IMR-90 (cell line): ENCODE measurements at places on chromosomes 6 and 20.

GRCh38 chr20:10225439-10226060, 6.9 kb downstream of the SNAP25 start:
- no peaks in the 10 kb centered on the region for H3K36me3 ChIP-seq
- no peaks in the 10 kb centered on the region for H3K4me1 ChIP-seq
- no peak for DNase-seq
- no peak overlapping the region for H3K27ac ChIP-seq
- no peaks in the 10 kb centered on the region for H3K27me3 ChIP-seq

GRCh38 chr6:97850458-97851212, 567.6 kb upstream of the MMS22L start:
- H3K4me1 ChIP-seq: no peaks in the 10 kb centered on the region
- H3K27me3 ChIP-seq: no peaks in the 10 kb centered on the region
- H3K27ac ChIP-seq: no peak overlapping the region
- DNase-seq: no peak
- H3K4me3 ChIP-seq: no peak overlapping the region
- no peaks in the 10 kb centered on the region for H3K36me3 ChIP-seq

GRCh38 chr6:12293235-12293930, 3.2 kb downstream of the EDN1 start:
- no peak overlapping the region for H3K4me3 ChIP-seq
- H3K27me3 ChIP-seq: no peaks in the 10 kb centered on the region
- H3K4me1 ChIP-seq: peaks cover 17% of the 10 kb centered on the region
- peaks cover 1% of the 10 kb centered on the region; the same call in 1 of the 2 replicates for H3K36me3 ChIP-seq

- H3K27ac ChIP-seq: no peak overlapping the region
- H3K27me3 ChIP-seq: no peaks in the 10 kb centered on the region
- no peaks in the 10 kb centered on the region for H3K36me3 ChIP-seq
- peak; percentile 17 for DNase-seq
- no peaks in the 10 kb centered on the region for H3K4me1 ChIP-seq
Measured at GRCh38 chr20:24098886-24099285, 110.3 kb upstream of the GGTLC1 start.

GRCh38 chr6:134398453-134398852, 80.5 kb upstream of the SGK1 start:
- H3K4me1 ChIP-seq: no peaks in the 10 kb centered on the region; the same call in 1 of the 2 replicates
- H3K27me3 ChIP-seq: no peaks in the 10 kb centered on the region
- H3K4me3 ChIP-seq: no peak overlapping the region
- H3K27ac ChIP-seq: no peak overlapping the region

DNA sequence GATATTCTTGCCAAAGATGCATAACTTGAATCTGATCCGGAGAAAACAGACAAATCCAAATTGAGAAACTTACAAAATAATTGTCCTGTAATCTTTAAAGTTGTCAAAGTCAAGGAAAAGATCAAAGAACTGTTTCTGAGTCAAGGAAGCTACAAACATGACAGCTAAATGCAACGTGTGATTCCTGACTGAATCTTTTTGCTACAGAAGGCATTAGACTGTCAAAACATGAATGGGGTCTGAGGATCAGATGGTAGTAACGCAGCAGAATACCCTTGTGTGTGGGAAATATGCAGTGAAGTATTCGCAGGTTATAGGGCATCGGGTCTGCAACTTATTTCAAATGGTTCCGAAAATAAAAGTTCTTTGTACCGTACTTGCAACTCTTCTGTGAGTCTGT, 86.2 kb downstream of the MDGA1 start:
- no peak for DNase-seq
- H3K27me3 ChIP-seq: peaks cover 20% of the 10 kb centered on the region
- H3K4me1 ChIP-seq: peaks cover 5% of the 10 kb centered on the region
- H3K36me3 ChIP-seq: no peaks in the 10 kb centered on the region
- H3K27ac ChIP-seq: no peak overlapping the region

GRCh38 chr20:43459022-43459942, 1.6 kb downstream of the SRSF6 start:
- peaks cover 36% of the 10 kb centered on the region for H3K36me3 ChIP-seq
- H3K27ac ChIP-seq: peak overlapping the region; percentile 7; the same call in 1 of the 2 replicates
- H3K4me3 ChIP-seq: peak overlapping the region; percentile 54
- peak; percentile 20 for DNase-seq

- peaks cover 14% of the 10 kb centered on the region for H3K4me1 ChIP-seq
- no peaks in the 10 kb centered on the region for H3K27me3 ChIP-seq
- peak; percentile 26 for DNase-seq
- H3K36me3 ChIP-seq: no peaks in the 10 kb centered on the region
Measured at GRCh38 chr6:4322846-4323309, 187.5 kb upstream of the ECI2 start.

GRCh38 chr6:151209071-151209831, 30.5 kb upstream of the AKAP12 start:
- H3K27ac ChIP-seq: no peak overlapping the region
- H3K4me1 ChIP-seq: no peaks in the 10 kb centered on the region
- DNase-seq: peak; percentile 20
- no peaks in the 10 kb centered on the region for H3K36me3 ChIP-seq
- H3K27me3 ChIP-seq: peaks cover 2% of the 10 kb centered on the region; the same call in 1 of the 2 replicates

DNA sequence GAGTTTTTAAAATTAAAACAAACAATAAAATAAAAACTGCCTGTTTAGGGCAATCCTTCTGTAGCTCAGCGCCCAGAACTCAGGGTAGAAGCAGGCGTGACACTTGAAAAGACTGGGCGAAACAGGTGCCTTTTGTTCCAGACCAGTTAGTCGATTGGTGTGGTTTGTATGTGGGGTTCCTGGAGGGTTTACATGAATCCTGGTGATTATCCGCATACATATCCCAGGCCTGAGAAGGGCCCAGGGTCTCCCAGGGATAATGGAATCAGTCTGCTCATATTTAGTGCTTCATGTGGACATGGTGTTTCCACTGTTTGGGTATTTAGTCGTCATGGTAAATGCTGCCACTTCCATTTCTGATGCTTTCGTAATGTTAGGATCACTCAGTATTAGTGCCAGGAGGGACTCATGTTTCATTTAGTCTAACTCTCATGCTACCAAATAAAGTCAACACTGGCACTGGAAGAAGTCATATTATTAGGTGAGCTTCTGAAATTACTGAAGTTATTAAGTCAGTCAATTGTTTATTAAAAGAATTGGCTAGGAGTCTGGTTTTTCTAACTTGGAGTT, 116.5 kb downstream of the SAMD5 start:
- no peaks in the 10 kb centered on the region for H3K36me3 ChIP-seq
- H3K4me3 ChIP-seq: no peak overlapping the region
- DNase-seq: no peak
- H3K27ac ChIP-seq: no peak overlapping the region
- peaks cover 9% of the 10 kb centered on the region for H3K4me1 ChIP-seq
- no peaks in the 10 kb centered on the region for H3K27me3 ChIP-seq

- H3K27ac ChIP-seq: no peak overlapping the region
- no peaks in the 10 kb centered on the region for H3K36me3 ChIP-seq
- no peak for DNase-seq
- no peaks in the 10 kb centered on the region for H3K4me1 ChIP-seq
Measured at GRCh38 chr6:46056906-46057529, 41.4 kb upstream of the CLIC5 start.

DNA sequence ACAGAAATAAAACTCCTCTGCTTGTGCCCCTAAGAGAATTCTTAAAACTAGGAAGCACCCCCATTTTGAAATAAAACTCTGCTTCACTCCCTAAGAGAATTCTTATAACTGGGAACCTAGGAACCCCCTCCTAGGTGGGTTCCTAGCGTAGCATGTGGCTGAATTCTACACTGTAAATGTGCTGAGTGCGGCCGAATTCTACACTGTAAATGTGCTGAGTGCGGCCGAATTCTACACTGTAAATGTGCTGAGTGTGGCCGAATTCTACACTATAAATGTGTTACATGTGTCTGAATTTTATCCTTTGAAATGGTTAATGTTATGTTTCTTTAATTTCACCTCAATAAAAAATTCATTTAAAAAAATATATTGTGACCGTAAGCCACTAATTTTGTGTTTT, 79.3 kb downstream of the PSMB1 start:
- peaks cover 13% of the 10 kb centered on the region; the same call in 1 of the 2 replicates for H3K27me3 ChIP-seq
- no peaks in the 10 kb centered on the region for H3K4me1 ChIP-seq
- DNase-seq: no peak
- H3K36me3 ChIP-seq: no peaks in the 10 kb centered on the region
- no peak overlapping the region for H3K27ac ChIP-seq

- H3K4me3 ChIP-seq: no peak overlapping the region
- peak overlapping the region; percentile 71; the same call in 1 of the 2 replicates for H3K27ac ChIP-seq
- no peaks in the 10 kb centered on the region for H3K36me3 ChIP-seq
- H3K27me3 ChIP-seq: no peaks in the 10 kb centered on the region
- peaks cover 25% of the 10 kb centered on the region for H3K4me1 ChIP-seq
Measured at GRCh38 chr6:107655864-107656263, 165.9 kb downstream of the SOBP start.

DNA sequence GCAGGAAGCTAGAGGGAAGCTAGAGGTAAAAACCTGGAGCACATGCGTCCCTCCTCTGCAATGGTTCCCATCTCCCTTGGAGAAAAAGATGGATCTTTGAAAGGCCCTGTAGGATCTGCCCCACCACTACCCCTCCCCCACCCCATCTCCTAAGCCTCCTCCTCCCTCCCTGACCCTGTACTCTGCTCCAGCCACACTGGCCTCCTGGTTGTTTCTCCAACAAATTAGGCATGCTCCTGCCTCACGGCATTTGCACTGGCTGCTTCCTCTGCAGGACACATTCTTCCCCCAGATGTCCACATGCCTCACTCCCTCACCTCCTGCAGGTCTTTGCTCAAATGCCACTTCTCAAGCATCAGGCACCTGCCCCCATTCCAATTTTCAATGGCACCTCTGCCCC, 45.5 kb downstream of the UBE2V1 start:
- DNase-seq: no peak
- H3K4me3 ChIP-seq: no peak overlapping the region
- peaks cover 2% of the 10 kb centered on the region; the same call in 1 of the 2 replicates for H3K4me1 ChIP-seq
- no peak overlapping the region for H3K27ac ChIP-seq
- H3K27me3 ChIP-seq: no peaks in the 10 kb centered on the region

DNA sequence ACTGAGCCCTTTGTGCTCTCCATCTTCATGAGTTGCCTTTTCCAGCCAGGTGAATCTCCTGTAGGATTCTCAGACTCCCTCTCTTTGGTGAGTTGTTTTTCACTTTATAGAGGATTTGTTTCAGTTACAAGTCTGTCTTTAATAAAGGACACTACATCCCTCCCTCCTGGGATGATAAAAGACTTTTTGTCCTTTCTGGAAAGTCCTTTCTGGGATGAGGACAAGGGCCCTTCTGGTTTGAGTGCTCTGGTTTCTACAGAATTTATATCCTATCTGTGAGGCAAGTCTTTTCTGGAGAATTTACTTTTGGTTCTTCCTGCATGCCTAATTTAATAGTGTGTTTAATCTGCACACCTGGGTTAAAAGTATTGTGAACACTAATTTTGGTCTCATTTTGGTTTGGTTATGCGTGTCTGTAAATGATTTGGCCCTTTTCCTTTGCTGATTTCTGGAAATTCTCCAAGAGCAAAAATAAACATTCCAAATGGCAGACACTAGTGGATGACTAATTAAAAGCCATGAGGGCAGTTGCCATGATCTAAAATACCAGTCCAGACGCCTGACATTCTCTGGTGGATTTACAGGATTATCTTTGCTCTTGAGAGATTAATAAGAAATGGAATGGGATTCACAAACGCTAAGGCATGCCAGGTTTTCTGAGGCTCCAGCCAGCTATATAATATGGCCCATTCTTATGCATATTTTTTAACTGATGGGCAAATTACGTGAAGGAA, 44.8 kb downstream of the TCP11 start:
- no peak overlapping the region for H3K27ac ChIP-seq
- H3K4me3 ChIP-seq: no peak overlapping the region
- peaks cover 23% of the 10 kb centered on the region for H3K4me1 ChIP-seq
- H3K36me3 ChIP-seq: no peaks in the 10 kb centered on the region
- DNase-seq: peak; percentile 81

DNA sequence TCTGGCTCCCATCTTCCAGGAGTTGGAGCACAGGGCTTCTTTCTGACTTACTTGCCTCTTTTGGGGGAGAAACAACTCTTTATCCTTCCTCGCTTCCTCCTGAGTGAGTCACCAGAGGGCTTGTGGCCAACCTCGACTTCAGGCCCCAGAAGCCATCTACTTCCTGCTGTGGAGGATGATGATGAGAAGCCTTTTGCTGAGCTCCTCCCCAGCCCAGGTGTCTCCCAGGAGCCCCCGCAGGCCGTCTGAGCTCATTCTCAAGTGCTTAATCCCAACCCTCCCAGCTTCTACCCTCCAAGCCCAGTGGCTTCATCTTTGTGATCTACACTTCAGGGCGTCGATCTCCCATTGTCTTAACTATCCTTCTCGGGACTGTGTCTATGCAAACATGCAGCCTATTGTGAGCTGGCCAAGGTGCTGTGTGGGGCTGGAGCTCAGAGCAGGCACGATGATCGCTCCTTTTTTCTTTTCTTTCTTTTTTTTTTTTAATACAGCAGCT, 27.9 kb downstream of the SDCBP2 start:
- DNase-seq: peak; percentile 75
- H3K4me1 ChIP-seq: peaks cover 8% of the 10 kb centered on the region
- H3K27ac ChIP-seq: peak overlapping the region; percentile 31; the same call in 1 of the 2 replicates
- H3K4me3 ChIP-seq: no peak overlapping the region
- no peaks in the 10 kb centered on the region for H3K27me3 ChIP-seq

GRCh38 chr20:41978246-41978790, 360.1 kb upstream of the CHD6 start:
- no peaks in the 10 kb centered on the region for H3K27me3 ChIP-seq
- H3K27ac ChIP-seq: no peak overlapping the region
- DNase-seq: no peak
- H3K4me1 ChIP-seq: no peaks in the 10 kb centered on the region
- no peaks in the 10 kb centered on the region for H3K36me3 ChIP-seq
- no peak overlapping the region for H3K4me3 ChIP-seq

DNA sequence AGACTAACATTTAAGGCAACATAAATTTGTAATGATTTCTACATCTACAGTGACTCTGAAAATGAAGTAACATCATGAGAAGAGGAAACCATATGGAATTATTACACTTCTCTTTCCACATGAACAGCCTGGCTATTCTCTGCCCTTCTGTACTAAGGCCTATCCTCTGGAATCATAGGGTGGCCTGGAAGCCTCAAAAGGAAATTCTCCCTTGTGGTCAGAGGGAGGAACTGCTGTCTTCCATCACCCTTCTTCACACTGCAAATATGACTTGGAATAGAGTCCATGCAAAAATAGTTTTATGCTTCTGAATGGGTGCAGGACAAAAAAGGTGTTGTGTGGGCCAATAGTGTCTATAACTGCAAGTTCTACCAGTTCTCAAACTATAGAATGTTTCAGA, 44.6 kb upstream of the SH3BGRL2 start:
- no peaks in the 10 kb centered on the region for H3K27me3 ChIP-seq
- H3K4me1 ChIP-seq: no peaks in the 10 kb centered on the region

GRCh38 chr6:118372413-118372812, 175.7 kb upstream of the PLN start:
- H3K4me3 ChIP-seq: no peak overlapping the region
- no peaks in the 10 kb centered on the region for H3K27me3 ChIP-seq
- DNase-seq: peak; percentile 62
